ENCODE measurements at places on chromosomes 16 and 17.

- peak; percentile 94 for DNase-seq
Measured at GRCh38 chr17:34398990-34399389, 36.0 kb upstream of the CCL1 start.

- peak; percentile 92 for DNase-seq
Measured at GRCh38 chr17:81563861-81564586, 11.9 kb upstream of the FAAP100 start.

DNA sequence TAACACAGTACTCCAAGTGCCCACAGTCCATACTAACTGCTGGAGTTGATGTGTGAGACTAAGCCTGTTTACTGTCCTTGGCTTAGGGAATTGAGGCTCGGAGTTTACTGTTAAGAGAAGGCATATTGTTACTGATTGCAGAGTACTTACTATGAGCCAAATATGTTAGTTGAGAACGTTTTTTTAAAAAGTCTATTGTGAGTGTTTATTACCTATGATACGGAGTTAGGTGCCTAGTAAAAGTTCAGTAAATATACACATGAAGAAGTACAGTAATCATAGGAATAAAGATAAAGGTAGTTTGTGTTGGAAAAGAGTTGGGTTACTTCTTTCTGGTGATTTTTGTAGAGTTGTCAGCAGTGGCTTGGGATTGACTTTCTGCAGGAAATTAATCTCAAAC lies 25.4 kb downstream of the ZNRF1 start:
- DNase-seq, result no peak

DNA sequence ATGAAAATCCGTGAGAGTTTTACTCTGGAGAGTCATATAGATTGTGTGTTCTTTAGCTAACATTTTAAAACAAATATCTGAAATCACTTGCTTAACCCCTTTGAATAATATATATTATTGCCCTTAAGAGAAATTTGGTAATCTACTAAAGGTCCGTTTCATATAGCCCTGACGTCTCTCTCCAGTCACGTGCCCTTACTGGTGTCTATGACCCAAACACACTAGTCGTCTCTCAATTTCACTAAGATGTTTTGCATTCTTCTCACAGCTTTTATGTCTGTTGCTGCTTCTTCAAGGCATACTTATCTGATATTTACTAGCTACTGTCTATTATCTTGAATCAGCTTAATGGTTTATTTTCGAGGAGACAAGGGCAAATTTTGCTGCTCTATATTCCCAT lies 409.9 kb downstream of the KCNJ18 start:
- DNase-seq, result no peak

- peak; percentile 56 for DNase-seq
Measured at GRCh38 chr17:44350733-44351226, 5.7 kb downstream of the GRN start.

- no peak for DNase-seq
Measured at GRCh38 chr17:7882629-7883028, 6.0 kb upstream of the CHD3 start.

GRCh38 chr16:2656985-2657384 lies 25.3 kb upstream of the KCTD5 start:
- no peak for DNase-seq

DNA sequence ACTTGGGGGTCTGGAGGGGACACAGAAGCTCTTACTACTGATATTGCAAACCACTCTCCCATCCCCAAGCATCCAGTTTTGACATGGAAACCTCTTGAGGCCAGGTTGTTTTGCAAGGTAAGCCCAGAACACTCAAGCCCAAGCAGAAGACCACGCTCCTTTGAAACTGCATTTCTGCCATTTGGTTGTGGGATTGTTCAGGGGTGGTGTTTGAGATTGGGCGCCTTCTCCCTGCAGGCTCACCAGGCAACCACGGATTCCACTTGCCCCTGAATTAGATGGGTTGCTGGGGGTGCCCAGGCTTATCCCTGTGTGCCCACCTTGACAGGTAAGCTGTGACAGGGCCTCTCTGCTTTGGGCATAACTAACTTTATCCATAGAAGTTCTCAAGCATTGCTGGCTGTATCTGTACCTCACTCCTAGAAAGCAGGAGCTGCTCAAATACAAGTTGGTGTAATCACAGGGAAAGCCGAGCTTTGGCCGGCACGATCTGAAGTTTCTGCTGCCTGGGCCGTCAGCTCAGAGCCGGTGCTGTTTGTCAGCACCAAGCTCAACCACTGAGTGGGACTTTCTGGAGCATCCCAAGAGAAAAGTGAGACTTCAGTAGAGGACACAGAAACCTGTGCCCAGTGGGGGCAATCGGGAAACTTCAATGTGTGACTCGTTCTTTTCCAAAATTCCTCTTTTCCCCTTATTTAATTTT lies 93.6 kb downstream of the CYLD start:
- DNase-seq, result no peak

GRCh38 chr17:70929226-70929625 lies 759.9 kb downstream of the KCNJ2 start:
- DNase-seq, result no peak

- DNase-seq, result no peak
Measured at GRCh38 chr17:48283907-48284306, 146.1 kb downstream of the SKAP1 start.

Data from MV-4-11 (cell line).